ENCODE measurements at places on chromosomes 11 and 22. TPM values are rescaled to one million over a fixed set of nuclear protein-coding genes. Genes with fewer than 3 reads are reported as not detected.

The SLC35F2 gene
- 34.5 TPM for total RNA-seq

The OR52J3 gene
- total RNA-seq: not detected

The ZBTB16 gene
- total RNA-seq: 0.96 TPM

The IL17REL gene
- total RNA-seq: not detected

The IRAG1 gene
- total RNA-seq: not detected

The OR2AT4 gene
- not detected for total RNA-seq

The SSH3 gene
- total RNA-seq: 7.6 TPM

The OR51E2 gene
- total RNA-seq: not detected

The PHLDA2 gene
- total RNA-seq: 3.0 TPM

The EXT2 gene
- total RNA-seq: 32.4 TPM

The SHISAL1 gene
- total RNA-seq: not detected

The OR5M8 gene
- not detected for total RNA-seq

The AQP11 gene
- 0.46 TPM for total RNA-seq

The MIOX gene
- 0.17 TPM for total RNA-seq

The RASL10A gene
- not detected for total RNA-seq

The TM7SF2 gene
- total RNA-seq: 18.0 TPM

The EHF gene
- total RNA-seq: not detected

The SLN gene
- not detected for total RNA-seq

The LARGE2 gene
- total RNA-seq: 2.4 TPM
